NCI-H345 (cell line): ENCODE measurements at places on chromosomes 6 and 20.

GRCh38 chr20:49544535-49544934, 23.4 kb downstream of the PTGIS start:
- DNase-seq, result no peak

- no peak for DNase-seq
Observed at GRCh38 chr6:56868687-56869086, 86.2 kb upstream of the BEND6 start.

DNA sequence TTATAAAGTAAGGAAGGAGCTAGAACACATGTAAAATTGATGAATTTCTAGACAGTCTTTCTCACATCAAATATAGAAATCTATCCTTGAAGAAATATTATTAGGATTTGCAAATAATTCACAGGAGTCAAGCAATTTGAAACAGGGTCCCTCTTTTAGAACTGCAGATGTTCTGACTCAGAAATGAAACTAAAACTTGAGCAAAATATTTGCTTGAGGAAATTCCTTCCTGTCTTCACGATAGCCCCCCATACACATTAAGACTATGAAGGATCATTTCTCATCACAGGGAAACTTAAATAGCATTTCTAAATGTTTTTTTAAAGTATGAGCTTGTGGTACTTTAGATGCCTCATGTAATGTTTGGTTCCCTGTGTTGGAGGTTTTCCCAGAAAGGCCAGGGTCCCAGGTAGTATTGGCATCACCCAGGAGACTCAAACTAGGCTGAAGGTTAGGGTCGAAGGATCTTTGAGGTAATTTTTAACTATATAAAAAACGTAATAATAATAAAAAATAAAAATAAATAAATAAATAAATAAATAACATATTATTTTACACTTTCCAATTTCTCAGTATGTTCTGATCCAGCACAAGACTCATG, 144.0 kb upstream of the TBX18 start:
- no peak for DNase-seq

GRCh38 chr20:38730167-38730988, 6.1 kb downstream of the SLC32A1 start:
- no peak for DNase-seq

- no peak for DNase-seq
Observed at GRCh38 chr6:45631396-45631795, 253.7 kb upstream of the SUPT3H start.

DNA sequence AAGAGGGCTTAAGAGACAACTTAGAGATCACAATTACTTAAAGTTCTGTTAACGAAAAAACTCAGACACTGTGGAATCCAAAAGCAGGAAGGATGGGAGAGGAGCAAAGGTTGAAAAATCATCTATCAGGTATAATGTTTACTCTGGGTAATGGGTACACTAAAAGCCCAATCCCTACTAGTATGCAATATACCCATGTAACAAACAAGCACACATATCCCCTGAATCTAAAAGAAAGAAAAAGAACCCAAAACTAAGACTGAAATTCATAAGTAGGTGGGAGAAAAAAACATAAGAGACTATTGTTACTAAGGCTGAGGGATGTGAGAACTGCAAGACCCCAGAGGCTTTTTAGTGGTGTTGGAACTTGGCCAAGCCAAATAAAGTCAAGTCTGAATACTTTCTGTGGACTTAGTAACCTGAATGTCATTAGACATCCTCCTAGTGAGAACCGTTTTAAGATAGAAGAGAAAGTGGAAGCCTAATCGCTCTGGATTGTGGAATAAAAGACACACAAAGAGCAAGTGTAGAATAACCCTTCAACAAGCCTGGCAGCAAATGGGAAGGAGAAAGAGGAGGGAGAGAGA, 189.4 kb upstream of the RNF217 start:
- DNase-seq, result peak; percentile 31

- peak; percentile 66 for DNase-seq
Observed at GRCh38 chr20:62666736-62667529, 24.6 kb downstream of the SLCO4A1 start.

- DNase-seq, result peak; percentile 26
Observed at GRCh38 chr20:43844778-43845614, 69.7 kb upstream of the TOX2 start.

- no peak for DNase-seq
Observed at GRCh38 chr6:159074120-159074684, 29.4 kb upstream of the TAGAP start.

DNA sequence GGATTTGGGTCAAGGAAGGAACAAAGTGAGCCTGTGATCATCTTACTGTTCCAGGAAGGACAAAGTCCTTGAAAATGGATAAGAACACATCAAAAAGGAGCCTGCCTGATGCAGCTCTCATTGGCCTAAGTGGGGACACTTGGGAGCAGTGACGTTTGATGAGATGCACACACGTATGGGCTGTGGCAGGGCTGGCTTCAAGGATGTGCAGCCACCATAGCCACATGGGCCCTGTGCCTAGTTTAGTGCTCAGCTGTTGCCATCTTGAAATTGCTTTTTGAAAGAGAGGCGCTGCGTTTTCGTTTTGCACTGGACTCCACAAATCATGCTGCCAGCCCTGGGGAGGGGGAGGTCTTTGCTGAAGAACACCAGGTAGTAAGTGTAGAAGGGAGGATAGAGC, 6.6 kb upstream of the NPEPL1 start:
- DNase-seq, result no peak

GRCh38 chr6:144349690-144350527, 64.8 kb downstream of the UTRN start:
- DNase-seq, result no peak

DNA sequence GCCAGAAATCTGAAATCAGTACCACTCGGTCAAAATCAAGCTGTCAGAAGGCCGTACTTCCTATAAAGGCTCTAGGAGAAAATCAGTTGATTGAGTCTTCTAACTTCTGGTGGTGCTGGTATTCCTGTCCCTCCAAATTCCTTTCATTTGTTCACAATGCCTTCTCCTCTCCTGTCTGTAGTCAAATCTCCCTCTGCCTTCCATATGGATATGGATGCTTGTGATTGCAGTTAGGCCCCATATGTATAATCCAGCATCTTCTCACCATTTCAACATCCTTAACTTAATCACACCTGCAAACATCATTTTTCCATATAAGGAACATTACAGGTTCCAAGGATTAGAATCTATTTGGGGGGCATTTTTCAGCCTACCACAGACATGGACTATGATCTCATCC, 287.8 kb upstream of the THEMIS start:
- DNase-seq, result no peak
